Activated T-helper 17 cell treated with anti-CD3 and anti-CD28 coated beads, Interleukin-2, amount 50 U/mL, for 72 hours (primary cell): ENCODE measurements at places on chromosomes 5 and 9.

GRCh38 chr9:4690144-4690543, 10.8 kb downstream of the CDC37L1 start:
- peak; percentile 13 for ATAC-seq

DNA sequence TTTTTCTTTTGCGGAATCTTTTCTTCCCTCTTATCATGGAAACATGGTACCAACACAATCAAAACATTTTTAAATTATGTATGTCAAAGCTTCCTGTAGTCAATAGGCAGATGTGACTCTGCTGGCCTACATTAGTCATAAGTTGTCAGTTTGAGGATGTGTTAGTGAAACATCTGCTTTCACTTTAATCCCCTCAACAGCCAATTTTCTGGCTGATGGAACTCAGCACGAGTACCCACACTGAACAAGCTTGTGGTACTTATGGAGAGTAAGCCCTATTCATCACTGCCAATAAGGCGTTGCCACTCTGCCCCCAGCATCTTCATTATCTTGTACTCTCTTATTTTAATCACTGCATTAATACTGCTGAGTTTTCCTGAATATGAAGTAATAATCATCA, 1034.4 kb downstream of the CDH9 start:
- ATAC-seq: no peak

- no peak for ATAC-seq
These were observed 332.3 kb downstream of the TRPM3 start for GRCh38 chr9:70789086-70789485.

GRCh38 chr9:6382681-6383080, 30.3 kb upstream of the UHRF2 start:
- ATAC-seq: no peak

DNA sequence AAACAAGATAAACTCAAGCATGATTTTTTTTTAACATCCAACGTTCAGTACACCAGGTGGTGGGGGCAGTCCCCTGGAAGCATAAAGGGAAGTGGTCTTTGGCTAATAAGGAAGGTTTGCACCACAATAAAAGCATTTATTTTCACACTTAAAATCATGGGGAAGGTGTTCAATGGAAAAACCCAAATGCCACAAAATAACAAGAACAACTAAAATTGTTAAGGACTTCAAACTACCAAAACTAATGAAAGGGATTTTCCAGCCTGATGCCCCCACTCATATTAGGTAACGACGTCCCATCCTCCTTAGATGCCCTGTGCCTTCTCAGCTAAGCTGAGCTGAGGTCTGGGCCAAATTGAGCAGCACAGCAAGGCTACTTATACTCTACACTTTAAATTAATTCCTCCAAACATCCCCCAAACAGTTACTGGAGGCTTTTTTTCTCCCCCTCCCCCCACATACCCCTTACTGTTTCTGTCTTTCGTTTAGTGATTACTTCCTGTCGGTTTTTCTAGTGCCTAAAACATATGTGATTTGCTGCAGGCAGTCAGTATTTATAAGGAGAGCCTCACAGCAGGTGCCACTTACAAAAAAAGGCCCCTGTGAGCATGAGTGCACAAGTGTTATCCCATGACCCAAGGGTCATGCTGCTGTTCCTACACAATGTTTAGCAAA, 259.7 kb upstream of the ZNF608 start:
- no peak for ATAC-seq

DNA sequence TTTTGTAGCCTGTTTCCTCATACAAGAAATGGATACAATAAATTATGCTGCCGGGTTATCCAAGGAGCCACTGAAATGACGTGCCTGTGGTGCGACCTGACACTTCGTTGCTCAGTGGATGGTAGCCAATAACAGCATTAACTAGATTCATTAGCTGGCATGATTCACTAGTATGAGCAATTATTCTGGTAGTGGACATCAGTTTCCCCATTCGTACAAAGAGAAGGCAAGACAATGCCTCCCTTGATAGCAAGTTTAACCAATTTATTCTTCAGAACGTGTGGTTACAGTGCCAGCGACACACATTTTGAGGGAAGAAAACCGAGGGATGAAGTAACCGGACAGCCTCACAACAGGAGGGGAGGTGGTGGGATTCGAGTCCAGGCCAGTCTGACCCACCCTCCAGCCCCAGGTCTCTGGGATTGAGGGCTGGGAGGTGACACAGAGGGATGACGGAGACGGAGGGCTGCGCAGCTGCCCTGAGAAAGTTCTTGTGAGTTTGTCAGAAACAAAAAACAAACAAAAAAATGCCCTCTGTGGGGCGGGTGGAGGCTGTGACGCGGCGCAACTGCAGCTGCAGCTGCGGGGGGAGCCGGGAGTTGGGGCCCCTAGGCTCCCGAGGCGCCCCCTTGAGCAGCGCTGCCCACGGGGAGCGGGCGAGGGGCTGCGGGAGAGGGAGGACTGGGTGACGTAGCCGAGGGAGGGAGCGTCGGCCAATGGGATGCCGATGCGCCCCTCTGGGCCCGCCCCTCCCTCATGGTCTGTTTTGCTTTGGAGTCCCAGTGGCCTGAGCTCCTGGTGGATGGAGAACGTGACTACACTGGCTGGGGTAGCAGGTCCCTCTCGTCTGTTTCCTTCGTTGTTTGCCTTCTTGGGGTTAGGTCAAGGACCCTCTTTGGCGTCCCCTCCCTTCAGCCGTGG, 10.9 kb downstream of the LHX2 start:
- ATAC-seq: no peak

- ATAC-seq: no peak
These were observed 230.3 kb downstream of the PAPPA start for GRCh38 chr9:116383936-116384335.

- no peak for ATAC-seq
These were observed 29.7 kb upstream of the CCNH start for GRCh38 chr5:87442419-87442818.

DNA sequence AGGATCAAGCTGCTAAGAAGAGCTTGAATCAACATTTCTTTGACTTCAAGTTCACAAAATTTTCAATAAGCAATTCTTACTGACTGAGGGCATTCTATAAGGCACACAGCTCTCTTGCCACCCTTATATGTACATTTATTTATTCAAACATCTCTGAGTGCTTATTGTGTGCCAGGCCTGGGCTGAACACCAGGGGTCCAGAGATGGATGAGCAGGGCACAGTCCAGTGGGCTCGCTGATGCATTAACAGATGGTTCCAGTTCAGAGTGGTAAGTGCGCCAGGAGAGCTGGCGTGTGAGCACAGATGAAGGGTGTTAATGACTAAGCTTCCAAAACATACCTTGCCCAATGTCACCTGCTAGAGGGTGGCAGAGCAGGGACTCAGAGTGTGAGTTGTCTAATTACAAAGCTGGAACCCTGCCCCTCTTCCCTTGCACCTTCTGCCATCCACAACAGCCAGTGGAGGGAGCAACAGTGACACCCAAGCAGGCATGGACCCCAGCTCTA, 24.6 kb downstream of the ALG2 start:
- no peak for ATAC-seq

- ATAC-seq: no peak
These were observed 85.4 kb upstream of the CPEB4 start for GRCh38 chr5:173802670-173803165.

DNA sequence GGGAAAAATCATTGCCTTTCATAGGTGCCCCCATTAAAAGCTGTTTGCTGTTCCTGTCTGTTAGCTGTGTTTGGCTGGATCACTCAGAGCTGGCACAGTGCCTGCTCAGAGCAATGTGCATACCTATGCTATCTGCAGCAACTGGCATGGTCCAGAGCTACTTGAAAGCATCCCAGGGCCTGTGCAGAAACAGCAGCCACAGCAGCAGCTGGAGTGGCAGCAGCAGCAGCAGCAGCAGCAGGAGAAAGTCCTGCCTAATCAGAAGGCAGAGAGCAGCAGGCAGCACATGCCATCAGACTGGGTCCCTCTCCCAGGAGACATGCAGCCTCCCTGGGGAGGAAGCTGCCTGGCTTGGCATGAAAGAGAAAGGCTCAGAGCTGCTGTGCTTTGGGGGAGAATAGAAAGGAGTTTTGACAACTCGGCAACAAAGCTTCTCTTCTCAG, 243.8 kb upstream of the WWC1 start:
- no peak for ATAC-seq

DNA sequence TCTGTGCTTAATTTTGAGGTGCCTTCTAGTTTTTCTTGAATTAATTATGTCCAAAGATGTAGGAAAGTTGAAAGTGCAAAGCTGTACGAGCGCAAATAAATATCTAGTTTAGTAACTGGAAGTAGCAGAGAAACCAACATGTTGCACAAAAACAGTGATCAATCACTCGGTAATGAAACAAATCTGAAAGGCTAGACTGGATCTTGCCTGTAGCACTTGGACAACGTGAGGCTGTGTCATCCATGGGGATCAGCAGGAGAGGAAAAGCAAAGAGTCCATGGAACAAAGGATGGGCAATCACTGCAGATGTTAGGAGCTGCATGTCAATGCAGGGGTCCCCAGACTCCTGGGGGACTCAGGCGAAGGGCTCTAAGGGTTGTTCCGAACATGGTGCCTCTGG, 424.2 kb downstream of the IRX1 start:
- no peak for ATAC-seq

DNA sequence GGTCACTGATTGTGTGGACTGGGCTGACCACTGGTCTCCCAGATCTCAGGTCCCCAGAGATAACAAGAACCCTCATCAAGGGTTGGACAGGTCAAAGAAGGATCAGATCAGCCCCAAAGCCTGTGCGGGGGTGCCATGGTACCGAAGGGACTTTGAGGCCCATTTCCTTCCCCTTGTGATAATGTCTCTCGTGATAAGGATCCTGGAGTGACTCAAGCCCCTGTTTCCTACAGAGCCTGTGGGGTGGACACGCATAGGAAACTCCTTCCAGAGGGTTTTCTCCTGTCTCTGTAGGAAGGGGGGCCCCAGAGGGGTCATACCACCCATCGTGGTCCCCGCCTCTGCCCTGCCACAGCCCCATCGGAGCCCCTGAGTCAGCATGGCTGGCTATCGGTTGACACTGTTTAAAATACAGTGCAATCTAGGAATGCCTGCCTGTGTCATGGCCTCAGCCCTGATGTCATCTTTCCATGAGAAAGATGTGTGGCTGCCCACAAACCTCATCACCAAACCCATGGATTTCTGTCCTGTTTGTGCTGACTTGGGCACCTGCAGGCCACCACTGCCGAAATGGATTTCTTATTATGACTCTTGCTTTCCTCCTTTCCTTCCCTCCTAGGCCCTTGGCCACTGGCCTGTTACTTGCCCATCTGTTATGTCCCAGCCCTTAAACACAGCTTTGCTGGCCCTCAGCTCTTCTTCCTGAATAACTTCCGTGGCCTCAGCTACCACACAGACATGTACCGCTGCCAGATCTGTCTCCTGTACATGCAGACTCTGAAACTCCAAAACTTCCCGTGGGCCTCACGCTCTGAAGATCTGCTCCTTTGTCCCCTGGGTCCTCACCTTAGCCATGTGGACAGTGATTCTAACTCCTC, 2.9 kb upstream of the CSF2 start:
- ATAC-seq: peak; percentile 74

DNA sequence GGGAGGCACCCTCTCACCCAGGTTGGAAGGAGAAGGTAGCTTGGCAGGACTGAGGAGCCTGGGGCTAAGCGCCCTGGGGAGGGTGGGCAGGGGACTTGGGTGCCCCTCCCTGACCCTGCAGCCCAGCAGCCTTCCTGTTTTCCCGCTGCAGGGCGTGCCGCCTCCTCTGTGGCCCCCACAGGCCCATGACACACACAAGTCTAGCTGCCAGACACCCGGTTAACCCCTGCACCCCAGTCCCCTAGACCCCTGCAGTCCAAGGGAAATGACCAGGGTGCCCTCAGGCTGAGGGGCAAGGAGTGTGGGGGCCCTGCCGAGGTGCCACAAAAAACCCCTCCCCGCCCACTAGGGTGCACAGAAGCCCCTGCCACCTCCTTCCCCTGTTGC, 33.0 kb downstream of the GOLGA2 start:
- ATAC-seq: no peak

GRCh38 chr5:166980666-166981065, 1310.8 kb upstream of the WWC1 start:
- ATAC-seq: no peak

DNA sequence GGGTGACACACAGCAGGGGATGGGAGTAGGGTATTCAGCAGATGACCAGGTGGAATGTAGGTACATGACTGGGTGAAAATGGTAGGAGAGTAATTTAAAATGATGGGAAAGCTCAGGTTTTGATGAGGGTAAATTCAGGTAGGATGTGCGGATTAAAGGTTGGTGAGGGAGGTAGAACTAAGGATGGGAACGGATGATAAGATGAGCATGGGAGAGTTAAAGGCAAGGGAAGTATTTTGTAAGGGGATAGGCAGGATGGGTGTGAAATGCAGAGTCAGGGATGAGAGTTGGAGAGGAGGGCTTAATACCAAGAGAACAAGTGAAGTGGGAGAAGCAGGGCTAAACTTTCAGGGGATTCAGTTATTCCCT, 1.5 kb downstream of the TLN1 start:
- ATAC-seq: no peak

DNA sequence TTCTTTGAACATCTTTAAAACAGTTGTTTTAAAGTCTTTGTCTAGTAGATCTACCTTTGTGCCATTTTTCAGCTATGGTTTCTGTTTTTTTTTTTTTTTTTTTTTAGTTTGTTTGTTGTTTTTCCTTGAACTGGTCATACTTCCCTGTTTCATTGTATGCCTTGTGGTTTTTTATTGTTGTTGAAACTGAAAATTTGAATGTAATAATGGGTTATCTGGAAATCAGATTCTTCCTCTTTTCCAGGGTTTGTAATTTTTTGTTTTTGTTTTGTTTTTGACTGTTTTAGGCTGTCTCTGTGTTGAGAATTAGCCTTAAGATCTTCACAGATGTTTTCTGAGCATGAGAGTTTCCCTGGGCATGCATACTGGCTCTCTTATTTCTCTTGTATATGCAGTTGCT, 269.6 kb upstream of the DAP start:
- no peak for ATAC-seq

DNA sequence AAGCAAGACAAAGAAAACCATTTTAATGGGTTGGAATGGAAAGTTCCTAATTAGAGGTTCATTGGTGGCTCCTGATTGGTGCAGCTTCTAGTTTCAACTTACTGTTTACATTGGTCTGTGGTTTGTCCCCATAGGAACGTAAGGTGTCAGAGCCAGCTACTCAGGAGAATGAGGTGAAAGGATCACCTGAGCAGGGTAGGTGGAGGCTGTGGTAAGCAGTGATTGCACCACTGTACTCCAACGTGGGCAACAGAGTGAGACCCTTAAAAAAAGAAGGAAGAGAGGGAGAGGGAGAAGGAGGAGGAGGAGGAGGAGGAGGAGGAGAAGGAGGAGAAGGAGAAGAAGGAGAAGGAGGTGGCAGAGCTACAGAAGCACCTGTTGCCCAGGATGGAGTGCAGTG, 30.4 kb downstream of the KCNIP1 start:
- peak; percentile 19 for ATAC-seq
